ENCODE measurements at places on chromosomes 4 and X. TPM values are rescaled to one million over a fixed set of nuclear protein-coding genes. Genes with fewer than 3 reads are reported as not detected.

RTL3 gene
- 0.59 TPM for total RNA-seq

DDX53 gene
- not detected for total RNA-seq

TNMD gene
- 19.6 TPM for total RNA-seq

GRID2 gene
- 1.4 TPM for total RNA-seq

DRD5 gene
- not detected for total RNA-seq

P2RY4 gene
- total RNA-seq: 0.69 TPM

CT45A1 gene
- not detected for total RNA-seq

NWD2 gene
- 0.30 TPM for total RNA-seq

CXorf66 gene
- not detected for total RNA-seq

USP11 gene
- 49.5 TPM for total RNA-seq

FAM156B gene
- 31.2 TPM for total RNA-seq

NAT8L gene
- 1.2 TPM for total RNA-seq

GPM6B gene
- 17.5 TPM for total RNA-seq

SCRG1 gene
- 0.10 TPM for total RNA-seq

CCSER1 gene
- 12.3 TPM for total RNA-seq

TMPRSS11F gene
- 2.3 TPM for total RNA-seq

STPG2 gene
- total RNA-seq: 0.59 TPM

ZFP42 gene
- 1.4 TPM for total RNA-seq

P2RY10 gene
- 1.3 TPM for total RNA-seq

RNF128 gene
- total RNA-seq: 4.2 TPM

CLIC2 gene
- total RNA-seq: 11.0 TPM

BEX3 gene
- 102 TPM for total RNA-seq

TSPAN6 gene
- 29.3 TPM for total RNA-seq

H2BW2 gene
- total RNA-seq: not detected

BGN gene
- total RNA-seq: 28.1 TPM

SYP gene
- 1.7 TPM for total RNA-seq

BST1 gene
- 6.8 TPM for total RNA-seq

CLGN gene
- total RNA-seq: 0.59 TPM

PF4V1 gene
- not detected for total RNA-seq

TLR1 gene
- 12.6 TPM for total RNA-seq

ADGRG4 gene
- total RNA-seq: not detected

UGT2B17 gene
- total RNA-seq: not detected

FAM47E gene
- total RNA-seq: 2.1 TPM

BBS12 gene
- total RNA-seq: 2.8 TPM

DMD gene
- total RNA-seq: 87.0 TPM

SPANXN3 gene
- not detected for total RNA-seq

GBA3 gene
- total RNA-seq: 0.30 TPM

STS gene
- 3.6 TPM for total RNA-seq

SAP30 gene
- 10.9 TPM for total RNA-seq

RPA4 gene
- 3.8 TPM for total RNA-seq

RHOXF1 gene
- total RNA-seq: not detected

GPR78 gene
- 1.2 TPM for total RNA-seq

ADH6 gene
- total RNA-seq: 2.1 TPM

EVC2 gene
- 7.2 TPM for total RNA-seq

EMCN gene
- 20.1 TPM for total RNA-seq

COX18 gene
- 12.5 TPM for total RNA-seq

NUDT6 gene
- 7.2 TPM for total RNA-seq

ZCCHC18 gene
- total RNA-seq: 0.79 TPM

USP17L28 gene
- not detected for total RNA-seq

MAGEA2 gene
- not detected for total RNA-seq

CXCL13 gene
- total RNA-seq: 0.30 TPM

Measured in skin of body (tissue), 3 donors.